GM18507 (cell line): ENCODE measurements at places on chromosomes 12 and 14.

GRCh38 chr12:98439981-98440581 is 75.3 kb upstream of the TMPO start:
- no peak for DNase-seq

DNA sequence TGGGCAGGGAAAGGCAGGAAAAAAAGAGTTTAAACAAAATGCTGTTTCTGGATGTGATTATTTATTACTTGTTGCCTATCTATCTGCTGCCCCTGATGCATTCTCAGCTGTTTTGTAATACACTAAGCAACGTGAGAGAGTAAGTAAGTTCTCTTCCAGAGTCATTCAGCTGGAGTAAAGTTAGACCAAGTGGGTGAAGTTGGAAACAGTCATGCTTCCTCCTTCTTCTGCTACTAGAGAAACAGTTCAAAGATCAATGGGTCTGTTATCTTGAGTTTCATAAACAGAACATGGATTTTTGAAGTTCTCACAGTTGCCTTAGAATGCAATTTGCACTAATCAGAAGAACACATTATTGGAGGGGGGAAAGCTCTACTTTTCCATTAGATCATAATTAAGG is 279.3 kb downstream of the EGLN3 start:
- no peak for DNase-seq

GRCh38 chr14:105322791-105323556 is 8.4 kb downstream of the PACS2 start:
- no peak for DNase-seq

DNA sequence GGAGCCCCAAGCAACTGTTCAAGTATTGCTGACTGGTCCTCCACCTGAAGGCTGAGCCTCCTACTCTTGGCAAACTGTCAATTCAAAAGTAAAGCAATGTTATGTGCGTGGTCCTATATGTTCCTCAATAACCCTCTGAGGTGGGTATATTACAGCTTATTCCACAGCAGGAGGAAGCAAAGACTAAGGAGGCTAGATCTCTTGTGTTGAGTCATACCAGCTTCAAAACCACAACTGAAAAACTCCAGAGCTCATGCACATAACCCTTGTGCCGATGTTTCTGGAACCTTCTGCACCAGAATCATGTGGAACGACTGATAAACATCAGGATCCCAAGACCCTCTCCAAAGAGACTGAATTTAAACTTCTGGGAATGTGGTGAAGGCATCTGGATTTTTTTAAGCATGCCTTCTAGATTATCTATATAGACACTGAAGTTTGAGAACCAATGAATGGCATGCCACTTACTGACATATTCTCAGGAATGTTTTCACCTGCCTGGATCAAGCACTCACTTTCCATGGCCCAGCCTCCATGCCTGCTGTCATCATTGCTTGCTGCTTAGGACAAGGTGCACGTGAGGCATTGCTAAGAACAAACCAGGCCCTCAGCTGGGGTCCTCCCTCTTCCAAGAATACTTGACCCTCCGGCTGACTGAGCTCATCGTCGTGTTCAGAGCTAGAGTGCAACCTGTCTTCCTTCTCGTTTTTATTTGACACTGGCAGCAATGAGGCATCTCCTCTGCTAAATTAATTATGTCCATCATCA is 194.7 kb downstream of the BCL11B start:
- DNase-seq, result no peak

GRCh38 chr14:71163050-71163841 is 256.0 kb downstream of the PCNX1 start:
- DNase-seq, result no peak

- no peak for DNase-seq
Measured at GRCh38 chr12:70758494-70758845, 121.2 kb upstream of the PTPRB start.

DNA sequence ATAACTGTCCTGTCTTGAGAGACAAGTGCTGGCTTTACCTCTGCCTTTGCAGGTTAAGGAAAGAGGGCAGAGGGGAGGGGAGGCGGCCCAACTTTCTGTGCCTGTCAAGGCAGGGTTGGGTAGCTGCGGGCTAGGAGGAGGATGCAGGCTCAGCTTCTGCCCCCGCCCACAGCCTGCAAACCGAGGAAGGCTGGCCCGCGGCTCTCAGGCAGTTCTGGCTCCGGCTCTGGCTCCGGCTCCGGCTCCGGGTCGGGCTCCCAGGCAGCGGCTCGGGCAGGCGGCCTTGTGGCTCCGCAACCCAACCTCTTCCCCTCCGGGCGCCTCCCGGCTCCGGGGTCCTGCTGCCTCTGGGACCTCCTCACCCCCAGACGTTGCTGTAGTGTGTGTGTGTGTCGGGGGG is 92.9 kb downstream of the TMEM30B start:
- no peak for DNase-seq

DNA sequence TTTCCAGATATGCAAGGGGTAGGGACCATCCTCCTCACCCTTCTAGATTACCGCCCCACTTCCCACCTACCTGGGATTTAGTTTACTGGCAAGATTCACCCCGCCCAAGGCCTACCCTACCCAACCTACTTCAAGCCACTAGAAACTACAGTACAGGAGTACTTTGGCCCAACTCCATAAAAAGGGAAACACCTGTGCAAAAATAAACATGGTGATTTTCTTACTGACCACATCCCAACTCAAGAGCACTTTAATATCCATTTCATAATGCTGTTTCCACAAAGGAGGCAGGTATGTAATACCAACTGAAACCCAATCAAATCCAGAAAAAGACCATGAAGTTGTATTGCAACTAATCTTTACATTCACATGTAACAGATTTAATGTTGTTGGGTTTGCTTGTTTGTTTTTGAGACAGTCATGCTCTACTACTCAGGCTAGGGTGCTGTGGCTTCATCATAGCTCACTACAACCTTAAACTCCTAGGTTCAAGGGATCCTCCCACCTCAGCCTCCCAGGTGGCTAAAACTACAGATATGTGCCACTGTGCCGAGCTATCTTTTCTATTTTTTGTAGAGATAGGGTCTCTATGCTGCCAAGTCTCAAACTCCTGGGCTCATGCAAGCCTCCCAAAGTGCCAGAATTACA is 41.7 kb upstream of the RAP1B start:
- DNase-seq, result no peak

DNA sequence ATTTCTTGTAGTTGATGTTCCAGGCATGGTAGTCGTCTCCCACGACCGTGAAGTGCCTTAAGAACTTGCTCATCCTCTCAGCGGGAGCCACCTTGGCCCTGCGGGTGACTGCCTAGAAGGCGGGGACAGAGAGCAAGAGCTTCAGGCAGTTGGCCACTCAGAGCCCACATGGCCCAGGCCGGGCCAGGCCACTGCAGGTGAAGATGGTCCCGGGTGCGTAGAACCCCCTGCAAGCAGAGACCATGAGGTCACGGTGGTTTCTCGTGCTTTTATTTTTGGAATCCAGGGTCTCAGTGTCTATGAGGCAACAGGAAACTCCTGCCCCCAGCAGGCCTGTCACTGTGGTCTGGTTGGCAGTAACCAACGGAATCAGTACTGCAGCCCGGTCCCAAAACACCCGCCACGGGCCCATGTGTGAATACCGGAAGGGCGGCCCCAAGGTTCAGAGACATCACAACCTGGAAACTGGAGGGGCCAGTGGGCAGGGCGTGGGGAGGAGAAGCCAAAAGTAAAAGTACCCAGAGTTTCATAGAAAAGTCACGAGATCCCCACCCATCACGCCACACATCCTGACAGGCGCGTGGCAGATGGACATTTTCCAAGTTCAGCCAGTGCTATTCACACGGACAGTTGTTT is 27.5 kb downstream of the HVCN1 start:
- peak; percentile 72 for DNase-seq

- DNase-seq, result no peak
Measured at GRCh38 chr12:104699489-104700190, 242.9 kb downstream of the CHST11 start.

DNA sequence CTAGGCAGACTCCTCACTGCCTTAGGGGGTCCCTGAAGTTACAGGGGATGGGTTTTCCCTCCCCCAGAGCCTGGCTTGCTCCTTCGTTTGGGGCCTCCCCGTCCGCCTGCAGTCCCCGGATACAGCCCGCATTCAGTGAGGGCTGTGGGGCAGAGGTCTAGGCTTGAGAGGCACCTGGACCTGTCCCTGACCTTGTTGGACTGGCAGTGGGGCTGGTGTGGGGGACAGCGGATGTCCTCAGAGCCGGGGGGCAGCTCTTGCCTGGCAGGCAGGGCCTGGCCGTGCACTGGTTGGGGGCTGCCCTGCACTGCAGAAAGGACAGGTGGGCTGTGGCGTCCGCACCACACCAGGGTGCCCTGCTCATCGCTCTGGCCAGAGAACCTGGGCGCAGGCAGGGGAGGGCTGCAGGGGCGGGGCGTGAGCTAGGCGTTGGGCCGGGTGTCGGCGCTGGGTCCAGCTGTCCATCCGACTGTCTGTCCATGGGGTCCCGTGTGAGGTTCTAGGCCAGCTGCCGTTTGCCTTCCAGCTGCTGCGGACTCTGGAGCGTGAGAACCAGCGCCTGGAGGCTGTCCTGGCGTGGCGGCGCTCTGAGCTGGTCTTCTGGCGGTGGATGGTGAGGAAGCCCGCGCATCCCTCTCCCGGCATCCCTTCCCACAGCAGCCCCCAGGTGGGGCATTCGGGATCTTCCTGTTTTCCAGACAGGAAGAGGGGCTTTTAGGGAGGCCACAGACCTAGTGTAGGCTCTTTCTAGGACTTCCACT is 6.0 kb downstream of the TEDC1 start:
- DNase-seq, result no peak

- no peak for DNase-seq
Measured at GRCh38 chr14:22105006-22105623, 431.5 kb upstream of the OR4E1 start.

GRCh38 chr12:49054524-49054923 is 6.1 kb downstream of the KMT2D start:
- no peak for DNase-seq

DNA sequence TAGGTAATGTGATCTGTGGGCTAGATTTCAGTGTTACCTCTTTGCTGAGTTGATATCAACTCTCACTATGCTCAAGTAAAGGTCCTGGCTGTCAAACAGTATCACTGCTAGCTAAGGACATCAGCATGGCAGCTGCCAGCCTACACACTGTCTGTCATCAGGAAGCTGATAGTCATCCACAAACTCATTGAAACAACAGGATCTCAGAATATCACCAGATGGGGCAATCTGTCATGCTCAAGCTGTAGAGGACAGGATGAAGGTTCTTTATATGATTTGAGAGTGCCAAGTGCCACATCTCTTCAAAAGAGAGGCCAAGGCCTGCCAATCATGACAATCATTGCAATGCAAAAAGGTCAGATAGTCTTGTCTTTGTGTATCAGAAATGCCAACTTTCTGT is 811.5 kb upstream of the SEL1L start:
- DNase-seq, result no peak

GRCh38 chr12:7832059-7832696 is 40.5 kb downstream of the SLC2A14 start:
- peak; percentile 50 for DNase-seq

- DNase-seq, result no peak
Measured at GRCh38 chr14:77478029-77478428, 20.1 kb downstream of the AHSA1 start.

- no peak for DNase-seq
Measured at GRCh38 chr12:93318720-93319522, 58.8 kb upstream of the NUDT4 start.

DNA sequence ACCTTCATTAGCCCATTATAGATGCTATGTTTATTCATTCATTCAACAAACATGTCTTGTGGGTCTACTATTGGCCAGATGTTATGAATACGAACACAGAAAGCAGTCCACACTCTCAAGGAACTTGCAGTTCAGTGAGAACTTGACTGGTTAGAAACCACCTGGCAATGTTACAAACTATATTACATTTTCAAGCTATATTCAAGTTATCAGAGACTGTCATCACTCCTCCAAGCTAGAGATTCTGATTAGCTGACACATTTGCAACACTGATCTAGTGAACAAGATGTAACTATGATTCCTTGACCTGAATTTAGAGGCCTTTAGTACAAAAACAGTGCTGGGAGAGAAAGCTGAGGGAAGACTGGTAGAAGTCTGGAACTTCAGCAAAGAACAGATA is 170.7 kb upstream of the EEA1 start:
- no peak for DNase-seq

DNA sequence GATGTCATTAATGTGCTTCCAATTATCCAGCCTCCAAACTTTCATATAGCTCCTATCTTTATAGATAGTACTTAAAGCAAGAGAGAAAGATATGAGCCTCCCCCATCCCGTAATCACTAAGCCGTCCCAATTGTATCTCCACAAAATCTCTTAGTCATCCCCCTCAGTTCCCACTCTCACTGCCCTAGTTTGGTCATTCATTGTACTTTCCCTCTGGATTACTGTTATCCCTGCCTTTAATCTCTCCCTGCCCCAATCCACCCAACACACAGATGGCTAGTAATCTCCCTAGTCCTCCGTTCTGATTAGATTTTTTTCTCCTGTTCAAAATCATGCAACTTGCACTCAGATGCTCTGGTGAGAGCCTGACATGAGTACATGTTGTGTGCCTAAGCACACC is 5.4 kb upstream of the BCAT1 start:
- no peak for DNase-seq

DNA sequence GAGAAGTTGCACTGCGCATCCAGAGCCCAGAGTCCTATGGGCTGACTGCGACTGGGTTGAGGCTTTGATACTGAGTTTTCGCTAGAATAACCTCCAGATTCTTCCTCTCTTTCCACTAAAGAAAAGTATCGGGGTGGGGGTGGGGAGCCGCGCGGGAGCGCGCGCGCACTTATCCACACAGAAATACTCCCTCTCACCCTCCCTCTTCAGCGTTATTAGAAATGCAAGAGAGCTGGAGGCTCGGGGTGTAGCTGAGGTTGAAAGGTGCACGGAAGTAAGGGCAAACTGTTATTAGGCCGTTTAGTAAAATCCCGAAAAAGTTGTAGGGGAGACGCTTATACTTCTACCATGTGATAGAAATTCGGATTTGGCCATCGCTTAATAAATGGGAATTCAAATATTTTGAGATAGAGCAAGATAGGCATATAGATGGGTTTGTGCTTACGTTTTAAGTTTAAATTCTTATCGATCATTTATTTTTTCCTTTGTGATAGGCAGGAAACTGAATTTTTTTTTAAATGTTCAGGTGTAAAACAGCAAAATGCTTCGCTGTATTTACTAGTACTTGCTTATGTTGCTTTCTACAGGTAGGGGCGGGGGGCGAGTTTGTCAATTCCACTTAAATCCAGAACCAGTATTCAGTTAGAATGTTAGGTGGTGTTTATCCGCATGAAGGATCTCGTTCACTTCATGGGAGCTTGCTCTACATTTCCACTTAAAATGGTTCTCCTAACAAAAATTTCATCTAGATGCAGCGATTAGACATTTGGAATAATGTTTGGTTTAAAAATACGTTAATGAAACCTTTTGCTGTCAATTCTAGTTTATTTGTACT is 1.1 kb downstream of the ARHGAP5 start:
- DNase-seq, result no peak

DNA sequence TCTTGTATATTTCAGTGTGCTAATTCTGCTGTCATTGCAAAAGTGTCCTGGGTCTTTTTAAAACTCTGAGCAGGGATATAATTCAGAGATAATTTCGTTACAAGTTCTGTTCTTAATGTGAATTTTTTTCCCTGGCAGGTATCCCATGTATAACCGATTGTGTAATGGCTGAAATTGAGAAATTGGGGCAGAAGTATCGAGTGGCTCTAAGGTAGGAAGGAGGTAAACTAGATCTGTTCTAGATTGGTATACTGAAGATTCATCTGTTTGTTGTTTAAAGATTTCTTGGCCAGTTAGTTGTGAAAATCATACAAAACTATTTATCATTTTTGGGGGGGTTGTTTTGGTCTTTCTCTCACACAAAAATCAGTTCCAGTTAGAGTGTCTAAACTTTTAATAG is 10.2 kb downstream of the FCF1 start:
- no peak for DNase-seq
